ENCODE measurements at places on chromosomes 1 and 21. TPM values are rescaled to one million over a fixed set of nuclear protein-coding genes. Genes with fewer than 3 reads are reported as not detected.

DNA sequence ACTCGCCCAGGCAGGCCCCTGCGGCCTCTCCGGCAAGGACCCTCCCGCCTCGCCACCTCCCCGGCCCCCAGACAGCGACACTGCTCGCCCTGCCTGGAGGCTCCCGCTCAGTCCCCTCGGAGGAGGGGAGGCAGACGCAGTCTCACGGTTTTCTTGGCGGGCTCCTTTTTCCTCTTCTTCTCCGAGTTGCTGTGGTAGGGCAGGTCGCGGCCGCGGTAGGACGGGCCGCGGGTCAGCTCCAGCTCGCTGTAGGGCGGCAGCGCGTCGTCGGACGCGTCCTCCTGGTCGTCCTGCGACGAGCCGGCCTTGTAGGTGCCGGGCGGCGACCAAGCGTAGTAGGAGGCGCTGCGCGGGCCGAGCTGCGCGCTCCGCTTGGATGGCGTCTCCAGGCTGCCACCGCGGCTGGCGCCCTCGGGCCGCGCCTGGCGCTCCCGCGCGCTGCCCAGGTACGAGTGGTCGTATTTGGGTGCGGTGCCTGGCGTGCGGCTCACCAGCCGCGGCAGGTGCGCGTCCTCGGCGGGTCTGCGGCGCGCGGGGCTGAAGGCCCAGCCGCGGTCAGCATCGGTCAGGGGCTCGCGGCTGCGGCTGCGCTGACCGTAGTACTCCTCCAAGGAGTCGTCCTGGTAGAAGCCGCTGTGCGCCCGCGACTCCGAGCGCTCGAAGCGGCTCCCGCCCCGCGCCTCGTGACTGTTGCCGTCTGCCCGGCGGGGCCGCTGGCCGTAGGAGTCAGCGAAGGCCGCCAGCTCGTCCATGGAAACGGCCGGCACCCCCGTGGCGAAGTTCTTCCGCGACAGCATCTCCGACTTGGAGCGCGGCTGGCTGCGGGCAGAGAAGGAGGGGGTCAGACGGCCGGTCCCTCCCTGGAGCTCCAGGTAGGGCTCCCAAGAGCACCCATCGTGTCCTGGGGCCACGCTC lies 44.8 kb upstream of the TADA1 start:
- DNase-seq: no peak

- DNase-seq: no peak
Measured at GRCh38 chr1:20361401-20361800, 70.7 kb downstream of the VWA5B1 start.

- no peak for DNase-seq
Measured at GRCh38 chr1:172135076-172135672, 285.3 kb upstream of the C1orf105 start.

GRCh38 chr1:164644268-164644667 lies 85.3 kb downstream of the PBX1 start:
- DNase-seq: no peak

DNA sequence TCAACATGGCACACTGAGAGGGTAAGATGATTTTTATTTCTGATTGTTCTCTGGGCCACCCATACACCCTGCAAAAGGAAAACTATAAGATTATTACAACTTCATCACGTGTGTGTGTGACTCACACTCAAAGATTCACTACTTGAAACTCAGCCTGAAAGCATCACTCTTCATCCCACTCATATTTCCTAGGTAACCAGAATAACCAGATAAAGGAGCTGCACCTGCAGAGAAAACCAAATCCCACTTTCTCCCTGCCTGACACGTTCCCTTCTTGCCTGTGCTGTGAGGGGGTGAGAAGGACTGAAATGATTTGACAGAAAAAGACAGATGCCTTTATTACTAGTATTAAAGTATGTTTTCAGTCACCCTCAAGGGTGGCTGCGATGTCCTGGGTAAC lies 131.6 kb downstream of the TGFBR3 start:
- no peak for DNase-seq

DNA sequence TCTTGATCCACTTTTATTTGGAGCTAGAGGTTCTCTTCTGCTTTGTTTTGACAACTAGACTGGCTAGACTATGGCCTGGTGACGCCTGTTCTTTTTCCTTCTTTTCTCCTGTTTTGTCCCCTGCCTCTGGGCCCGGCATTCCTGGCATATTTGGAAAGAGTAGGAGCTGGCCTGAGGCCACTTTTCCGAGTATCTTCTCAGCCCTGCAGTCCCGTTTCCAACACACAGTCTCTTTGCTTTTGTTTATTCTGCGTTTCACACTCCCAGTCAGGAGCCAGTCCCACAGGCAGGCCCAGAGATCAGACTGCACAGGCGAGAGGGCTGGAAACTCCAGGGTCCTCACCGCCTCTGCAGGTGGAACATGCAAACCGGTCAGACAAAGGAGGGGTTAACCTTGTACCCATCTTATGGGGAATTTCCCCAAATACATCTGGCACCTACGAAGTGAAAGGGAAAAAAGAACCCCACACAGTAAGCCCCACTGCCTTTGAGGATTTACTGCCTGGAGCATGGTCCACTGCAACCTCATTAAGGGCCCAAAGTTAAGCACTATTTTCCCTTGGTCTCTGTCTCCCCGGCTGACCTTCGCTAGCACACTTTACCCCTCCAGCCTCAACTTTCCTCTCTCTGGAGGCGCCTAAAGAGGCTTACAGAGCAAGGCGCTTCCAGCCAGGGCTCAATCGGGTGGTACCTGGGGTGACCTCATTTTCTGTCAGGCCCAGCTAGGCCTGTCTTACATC lies 141.1 kb downstream of the TOMM20 start:
- no peak for DNase-seq

DNA sequence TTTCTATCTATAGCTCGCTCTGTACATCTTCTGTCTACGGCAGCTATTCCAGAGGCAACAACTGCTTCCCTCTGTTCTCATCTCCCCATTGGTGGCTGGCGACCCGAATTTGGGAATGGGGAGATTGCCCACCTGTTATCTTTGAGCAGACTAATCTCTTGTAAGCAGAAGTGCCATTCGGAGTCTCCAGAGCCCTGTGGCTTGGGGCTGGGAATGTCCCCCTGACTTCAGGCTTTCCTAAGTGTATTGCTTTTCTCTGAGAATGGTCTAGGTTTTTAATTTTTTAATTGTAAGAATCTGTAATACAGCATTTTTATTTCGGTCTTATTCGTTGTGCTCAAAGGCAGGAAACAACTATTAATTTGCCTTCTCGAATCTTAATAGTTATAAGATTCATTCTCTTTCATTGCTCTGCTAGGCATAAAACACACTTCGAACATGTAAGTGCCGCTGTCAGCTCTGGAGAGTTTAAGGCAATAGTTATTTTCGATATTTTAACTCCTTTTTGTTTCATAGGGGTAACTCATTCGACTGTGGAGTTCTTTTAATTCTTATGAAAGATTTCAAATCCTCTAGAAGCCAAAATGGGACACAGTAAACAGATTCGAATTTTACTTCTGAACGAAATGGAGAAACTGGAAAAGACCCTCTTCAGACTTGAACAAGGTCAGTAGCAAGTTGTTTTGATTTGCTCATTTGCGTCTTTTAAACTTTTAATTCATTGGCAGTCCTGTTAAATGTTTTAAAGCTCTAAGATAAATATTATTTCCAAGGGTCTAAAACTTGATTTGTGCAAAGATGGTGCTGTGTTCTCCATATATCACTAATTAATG lies 514 bp downstream of the AGL start:
- no peak for DNase-seq

DNA sequence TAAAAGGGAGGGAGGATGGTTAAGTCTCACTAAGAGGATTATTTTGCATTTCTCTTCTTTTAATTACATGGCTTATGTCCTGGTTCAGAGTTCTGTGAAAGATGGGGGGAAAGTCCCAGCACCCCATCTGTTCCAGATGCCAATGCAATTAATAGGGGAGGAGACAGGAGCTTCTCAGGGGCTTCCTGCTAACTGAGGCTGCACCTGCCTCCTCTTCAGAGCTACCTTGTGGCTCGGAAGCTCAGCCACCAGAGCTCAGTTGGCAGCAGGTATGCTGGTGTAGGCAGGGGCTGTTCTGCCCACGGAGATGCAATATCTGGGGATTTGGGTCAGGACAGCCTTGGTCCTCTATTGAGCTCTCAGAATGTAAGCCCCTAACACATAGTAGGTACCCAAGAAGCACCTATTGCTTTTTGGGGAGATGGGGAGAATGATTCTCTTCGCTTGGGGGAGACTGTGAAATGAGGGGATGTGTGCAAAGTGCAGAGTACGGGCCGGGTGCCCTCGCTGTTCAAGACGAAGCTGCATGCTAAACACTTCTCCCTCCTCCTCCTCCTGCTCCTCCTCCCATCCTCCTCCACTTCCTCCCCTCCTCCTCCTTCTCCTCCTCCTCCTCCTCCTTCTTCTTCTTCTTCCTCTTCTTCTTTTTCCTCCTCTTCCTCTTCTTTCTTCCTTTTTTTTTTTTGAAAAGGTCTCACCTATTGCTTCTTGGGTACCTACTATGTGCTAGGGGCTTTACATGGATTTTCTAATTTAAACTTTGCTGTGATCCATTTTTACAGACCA lies 279.0 kb downstream of the PTPRU start:
- no peak for DNase-seq

- DNase-seq: peak; percentile 47
Measured at GRCh38 chr21:43775795-43776430, at the start of gene CSTB. Gene CSTB (minus strand): TSS chr21:43776308. CDS start chr21:43776269, 39 bp downstream.

GRCh38 chr1:228058172-228058948 lies 24.1 kb upstream of the ARF1 start:
- DNase-seq: no peak

- no peak for DNase-seq
Measured at GRCh38 chr1:230074270-230074669, 7.2 kb downstream of the GALNT2 start.

DNA sequence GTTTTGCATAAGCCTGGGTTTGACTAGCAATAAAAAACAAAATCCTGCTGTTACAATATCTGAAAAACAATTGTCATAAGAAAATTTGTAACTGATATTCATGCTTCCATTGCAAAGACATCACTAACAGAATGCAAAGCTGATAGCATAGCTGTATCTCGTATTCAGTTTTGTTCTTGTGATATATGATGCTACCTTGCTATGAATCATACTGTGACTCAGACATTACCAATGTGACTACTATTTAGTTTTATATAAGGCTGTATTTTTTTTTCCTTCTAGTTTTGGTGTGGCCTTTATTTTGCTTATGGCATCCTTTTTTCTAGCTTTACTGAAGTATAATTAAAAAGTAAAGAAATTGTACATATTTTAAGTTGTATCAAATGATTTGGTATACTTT lies 1381.8 kb downstream of the MRPL39 start:
- DNase-seq: no peak

DNA sequence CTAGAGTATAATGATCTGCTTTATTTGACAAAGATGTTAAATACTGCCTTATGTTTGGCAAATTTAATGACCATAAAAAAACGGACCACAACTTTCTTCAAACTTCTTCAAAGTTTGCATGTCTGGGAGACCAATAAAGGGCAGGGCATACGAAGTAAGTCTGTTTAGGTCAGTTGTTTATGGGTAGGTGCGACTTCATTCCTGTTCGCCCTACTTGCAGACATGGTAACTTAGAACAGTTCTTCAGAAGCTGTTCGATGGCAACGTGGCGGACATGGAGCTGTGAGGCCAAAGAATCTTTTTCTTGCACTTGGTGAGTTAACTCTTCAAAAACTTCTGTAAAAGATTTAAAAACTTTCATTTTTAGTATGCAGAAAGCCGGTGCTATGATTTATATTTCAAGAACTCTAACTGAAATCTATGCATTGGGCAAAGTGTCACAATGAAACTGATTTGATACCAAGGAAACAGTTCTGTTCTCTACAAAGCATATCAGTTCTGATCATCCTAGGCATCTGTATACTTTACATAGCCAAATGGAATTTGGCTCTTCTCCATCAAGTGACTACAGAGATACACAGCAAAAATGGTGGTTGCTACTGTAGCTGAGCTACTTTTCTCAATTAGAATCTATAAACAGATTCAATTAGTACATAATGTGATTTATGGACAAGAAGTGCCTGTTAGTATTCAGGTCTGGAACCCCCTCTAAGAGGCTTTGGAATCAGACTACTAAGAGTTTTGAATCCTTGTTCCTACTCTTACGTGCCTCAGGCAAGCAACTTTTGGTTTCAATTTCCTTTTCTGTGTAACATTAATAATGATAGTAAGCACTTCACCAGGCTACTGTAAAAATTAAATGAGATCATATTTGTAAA lies 25.7 kb downstream of the C21orf91 start:
- no peak for DNase-seq

GRCh38 chr1:248858891-248859889 lies at the start of gene ZNF692:
Gene ZNF692 (minus strand): TSS chr1:248859085. CDS start chr1:248858309, 776 bp downstream.
- DNase-seq: peak; percentile 92

DNA sequence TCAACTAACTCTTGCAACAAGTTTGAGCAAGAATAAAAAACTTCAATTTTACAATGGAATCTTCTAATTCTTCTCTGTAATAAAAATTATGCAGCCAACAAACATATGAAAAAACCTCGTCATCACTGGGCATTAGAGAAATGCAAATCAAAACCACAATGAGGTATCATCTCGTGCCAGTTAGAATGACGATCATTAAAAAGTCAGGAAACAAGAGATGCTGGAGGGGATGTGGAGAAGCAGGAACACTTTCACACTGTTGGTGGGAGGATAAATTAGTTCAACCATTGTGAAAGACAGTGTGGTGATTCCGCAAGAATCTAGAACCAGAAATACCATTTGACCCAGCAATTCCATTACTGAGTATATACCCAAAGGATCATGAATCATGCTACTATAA lies 327.5 kb upstream of the LYPLAL1 start:
- no peak for DNase-seq

- DNase-seq: no peak
Measured at GRCh38 chr1:48462716-48463302, 9.2 kb downstream of the SPATA6 start.

- DNase-seq: no peak
Measured at GRCh38 chr1:56068908-56069307, 510.5 kb downstream of the PLPP3 start.

- no peak for DNase-seq
Measured at GRCh38 chr1:218718206-218718605, 373.1 kb downstream of the TGFB2 start.

GRCh38 chr1:205204552-205204951 lies 7.0 kb downstream of the DSTYK start:
- DNase-seq: no peak

- no peak for DNase-seq
Measured at GRCh38 chr1:6345009-6345408, 48.6 kb downstream of the ACOT7 start.

DNA sequence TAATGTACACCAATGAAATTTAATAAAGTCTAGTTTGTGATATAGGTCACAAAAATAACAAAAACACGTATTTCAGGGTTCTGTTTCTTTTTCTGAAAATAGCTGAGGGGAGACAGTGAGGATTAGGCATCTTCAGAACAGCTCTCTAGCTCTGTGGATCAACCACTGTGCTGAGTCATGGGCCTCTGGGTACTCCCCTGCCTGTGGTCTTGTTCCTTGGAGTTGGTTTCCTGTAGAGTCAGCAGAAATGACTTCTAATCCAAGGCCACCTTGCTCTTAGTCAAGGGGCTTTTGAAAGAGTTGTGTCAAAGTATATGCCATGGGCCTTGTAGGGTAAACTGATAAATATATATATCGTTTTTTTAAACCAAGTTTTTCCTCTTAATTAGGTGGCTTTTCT lies 141.8 kb upstream of the ZRANB2 start:
- no peak for DNase-seq

- no peak for DNase-seq
Measured at GRCh38 chr1:53431805-53432565, 27.2 kb upstream of the DMRTB1 start.

GRCh38 chr1:30012455-30013440 lies 710.6 kb downstream of the MATN1 start:
- no peak for DNase-seq

The PMF1 gene
- 85.1 TPM for polyA plus RNA-seq

The MYOG gene
- 0.14 TPM for polyA plus RNA-seq

The AK5 gene
- polyA plus RNA-seq: 6.2 TPM

The CD2 gene
- polyA plus RNA-seq: 0.35 TPM

The ANKRD35 gene
- polyA plus RNA-seq: 2.6 TPM

The TRIM17 gene
- 6.6 TPM for polyA plus RNA-seq

The IKBKE gene
- polyA plus RNA-seq: 5.0 TPM

The FAM78B gene
- polyA plus RNA-seq: 1.0 TPM

The NLRP3 gene
- 1.2 TPM for polyA plus RNA-seq

The LINGO4 gene
- not detected for polyA plus RNA-seq

Measured in right renal cortex interstitium (tissue), 3 donors.